T-cell (primary cell): ENCODE measurements at places on chromosomes 6 and 20.

- no peak for DNase-seq
Observed at GRCh38 chr6:146578054-146578453, 20.7 kb upstream of the ADGB start.

DNA sequence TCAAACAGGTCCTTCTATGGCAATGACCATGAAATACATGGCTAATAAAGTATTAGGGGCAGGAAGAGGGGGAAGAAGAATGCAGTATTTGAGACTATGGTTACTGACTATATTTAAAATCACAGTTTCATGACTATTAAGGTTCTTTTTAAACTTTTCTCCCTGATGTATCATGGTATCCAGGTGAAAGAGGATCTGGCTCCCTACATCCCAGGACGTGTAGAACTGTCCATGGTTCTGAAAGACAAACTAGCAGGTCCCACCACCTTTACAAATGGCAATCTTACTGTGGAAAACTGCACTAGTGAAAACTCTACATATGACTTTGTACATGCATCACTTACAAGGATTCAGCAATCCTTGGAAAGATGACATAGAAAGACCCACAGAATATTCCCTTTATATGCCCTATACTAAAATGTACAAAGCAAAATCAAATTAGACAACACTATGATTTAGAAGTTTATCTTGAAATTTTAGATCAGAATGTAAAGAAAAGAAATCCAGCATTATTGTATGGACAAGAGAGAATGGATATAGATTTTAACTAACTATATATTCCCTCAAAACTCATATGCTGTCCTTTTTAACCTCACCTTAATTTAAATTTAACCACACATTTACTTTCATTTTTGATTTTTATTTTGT is 33.5 kb downstream of the RPP21 start:
- no peak for DNase-seq

GRCh38 chr6:1181939-1182605 is 129.8 kb upstream of the FOXQ1 start:
- no peak for DNase-seq

DNA sequence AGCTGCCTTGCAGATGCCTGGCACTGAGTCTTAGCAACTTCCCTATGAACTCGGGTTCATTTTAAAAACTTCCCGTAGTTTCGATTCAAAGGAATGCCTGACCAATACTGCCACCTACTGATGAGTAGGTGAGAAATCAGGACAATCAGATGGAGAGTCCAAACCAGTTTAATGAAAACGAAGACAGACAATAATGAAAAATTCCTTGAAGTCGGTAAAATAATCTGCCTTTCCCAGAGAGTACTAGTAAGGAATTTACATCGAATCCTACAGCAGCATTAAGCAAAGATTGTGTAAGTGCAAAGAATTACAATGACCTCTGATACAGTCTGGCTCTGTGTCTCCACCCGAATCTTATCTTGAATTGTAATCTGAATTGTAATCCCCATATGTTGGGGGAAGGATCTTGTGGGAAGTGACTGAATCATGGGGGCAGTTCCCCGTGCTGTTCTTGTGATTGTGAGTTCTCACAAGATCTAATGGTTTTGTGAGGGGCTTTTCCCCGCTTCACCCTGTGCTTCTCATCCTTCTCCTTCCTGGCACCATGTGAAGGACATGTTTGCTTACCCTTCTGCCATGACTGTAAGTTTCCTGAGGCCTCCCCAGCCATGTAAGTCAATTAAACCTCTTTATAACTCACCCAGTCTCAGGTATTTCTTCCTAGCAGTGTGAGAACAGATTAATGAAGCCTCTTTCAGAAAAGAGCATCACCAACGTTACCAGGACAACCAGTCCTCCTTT is 134.4 kb downstream of the ARHGAP18 start:
- DNase-seq = no peak

DNA sequence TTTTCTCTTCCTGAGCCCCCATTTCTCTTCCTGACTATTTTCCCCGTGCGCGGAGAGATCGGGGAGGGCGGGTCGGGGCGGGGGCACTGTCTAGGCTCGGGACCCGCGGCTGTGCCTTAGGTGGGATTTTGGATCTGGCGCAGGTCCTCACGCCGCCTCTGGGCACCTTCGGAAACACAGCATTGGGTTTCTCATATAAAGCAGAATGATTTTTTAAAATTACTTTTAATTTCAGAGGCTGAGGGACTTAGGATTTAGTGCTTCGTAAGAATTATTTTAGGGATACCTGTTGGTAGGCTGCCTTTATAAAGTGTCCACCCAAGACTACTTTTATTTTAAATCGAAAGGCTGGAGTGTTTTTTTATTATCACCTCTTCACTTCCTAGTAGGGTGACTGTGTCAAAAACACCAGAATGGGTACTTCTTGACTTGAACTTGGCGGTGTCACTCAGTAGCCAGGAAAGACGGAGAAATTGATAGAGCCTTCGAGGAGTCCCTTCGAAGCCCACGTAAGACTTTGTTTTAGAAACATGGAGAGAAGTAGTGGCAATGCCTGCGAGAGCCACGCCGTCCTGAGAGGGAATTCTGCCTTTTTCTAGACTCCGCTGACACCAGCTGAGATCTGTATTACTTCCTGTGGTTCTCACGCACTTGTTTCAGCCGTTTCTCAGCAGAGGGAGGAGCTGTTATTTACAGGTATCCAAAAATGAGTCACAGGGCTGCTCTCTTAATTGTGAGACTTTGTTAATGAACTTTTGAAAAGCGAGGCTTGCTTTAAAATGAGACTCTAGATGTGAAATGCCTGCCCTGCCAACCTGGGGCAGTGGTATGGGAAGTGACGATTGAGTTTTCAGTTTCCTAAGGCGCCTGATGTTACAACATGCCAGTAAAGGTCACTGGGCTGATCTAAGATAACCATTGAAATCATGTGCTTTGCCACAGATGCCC is 667 bp downstream of the STX11 start:
- DNase-seq = peak; percentile 67

GRCh38 chr6:13431861-13432465 is 55.4 kb downstream of the GFOD1 start:
- no peak for DNase-seq

GRCh38 chr6:29926413-29927274 is 15.7 kb upstream of the HLA-A start:
- peak; percentile 85 for DNase-seq

- no peak for DNase-seq
Observed at GRCh38 chr6:192313-192664, 100.0 kb upstream of the DUSP22 start.

DNA sequence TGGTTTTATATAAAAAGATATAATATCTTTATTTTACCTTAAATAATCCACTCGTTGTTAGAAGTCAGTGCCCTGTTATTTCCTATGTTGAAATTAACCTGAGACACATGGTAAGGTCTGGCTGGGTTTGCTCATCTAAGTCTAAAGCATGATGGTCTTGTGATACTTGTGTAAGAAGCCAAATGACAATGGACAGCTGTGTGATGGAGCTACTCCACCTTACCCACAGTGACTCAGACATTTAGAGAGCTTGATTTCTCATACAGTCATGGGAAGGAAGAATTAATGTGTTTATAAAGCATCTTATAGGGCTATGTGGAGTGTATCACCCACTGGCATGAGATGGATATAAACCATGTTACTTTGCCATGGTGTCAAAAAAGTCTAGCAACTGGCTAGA is 11.7 kb downstream of the CTCFL start:
- DNase-seq = no peak

- DNase-seq = no peak
Observed at GRCh38 chr6:52299653-52300052, 15.1 kb upstream of the MCM3 start.

DNA sequence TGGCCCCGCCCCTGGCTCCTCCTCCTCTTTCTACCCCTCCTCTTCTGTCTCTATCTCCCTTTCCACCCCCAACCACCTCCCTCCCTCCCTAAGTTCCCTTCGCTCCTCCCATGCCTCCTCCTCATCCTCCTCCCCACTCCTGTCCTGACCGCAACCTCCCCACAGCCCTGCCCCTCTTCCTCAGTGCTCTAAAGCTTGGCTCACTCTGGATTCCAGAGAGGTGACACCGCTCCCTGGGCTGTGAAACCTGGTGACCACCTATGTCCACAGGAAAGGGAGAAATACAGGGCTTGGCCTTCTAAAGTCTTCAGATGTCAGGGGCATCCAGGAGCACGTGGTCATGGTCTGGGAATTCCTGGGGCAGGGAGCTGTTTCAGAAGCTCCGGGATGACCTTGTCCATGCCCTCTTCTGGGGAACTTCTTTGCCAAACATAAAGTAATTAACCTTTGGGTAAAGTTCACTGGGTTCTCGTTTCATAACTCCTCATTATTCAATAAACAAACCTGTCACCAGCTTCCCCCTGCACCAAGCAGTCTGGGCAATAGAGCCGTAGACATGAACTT is 345 bp upstream of the CST5 start:
- no peak for DNase-seq

DNA sequence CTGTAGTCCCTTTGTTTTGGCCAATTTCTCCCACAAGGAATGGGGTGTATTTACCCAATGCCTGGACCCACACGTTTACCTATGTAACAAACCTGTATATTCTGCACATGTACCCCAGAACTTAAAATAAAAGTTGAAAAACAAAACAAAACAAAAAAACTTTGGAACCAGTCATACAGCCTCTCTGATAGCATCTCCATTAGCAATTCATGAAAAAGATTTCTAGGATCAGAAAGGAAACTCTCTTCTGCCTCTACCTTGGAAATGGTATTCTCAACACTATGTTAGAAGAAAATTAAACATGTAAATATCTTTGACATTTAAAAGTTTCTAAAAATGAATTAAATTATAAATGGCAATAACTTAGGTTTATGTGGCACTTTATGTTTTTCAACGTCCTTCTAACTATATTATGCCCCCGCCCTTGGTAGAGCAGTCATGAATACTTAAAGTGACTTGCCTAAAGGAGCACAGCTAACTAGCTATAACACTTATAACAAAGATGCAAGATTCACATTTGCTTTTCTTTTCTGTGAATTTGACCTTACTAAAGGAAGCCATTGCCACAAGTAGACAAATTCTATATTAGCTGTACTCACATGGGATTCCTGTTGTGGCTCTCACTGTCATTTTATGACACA is 147.5 kb upstream of the FKBP1C start:
- no peak for DNase-seq

DNA sequence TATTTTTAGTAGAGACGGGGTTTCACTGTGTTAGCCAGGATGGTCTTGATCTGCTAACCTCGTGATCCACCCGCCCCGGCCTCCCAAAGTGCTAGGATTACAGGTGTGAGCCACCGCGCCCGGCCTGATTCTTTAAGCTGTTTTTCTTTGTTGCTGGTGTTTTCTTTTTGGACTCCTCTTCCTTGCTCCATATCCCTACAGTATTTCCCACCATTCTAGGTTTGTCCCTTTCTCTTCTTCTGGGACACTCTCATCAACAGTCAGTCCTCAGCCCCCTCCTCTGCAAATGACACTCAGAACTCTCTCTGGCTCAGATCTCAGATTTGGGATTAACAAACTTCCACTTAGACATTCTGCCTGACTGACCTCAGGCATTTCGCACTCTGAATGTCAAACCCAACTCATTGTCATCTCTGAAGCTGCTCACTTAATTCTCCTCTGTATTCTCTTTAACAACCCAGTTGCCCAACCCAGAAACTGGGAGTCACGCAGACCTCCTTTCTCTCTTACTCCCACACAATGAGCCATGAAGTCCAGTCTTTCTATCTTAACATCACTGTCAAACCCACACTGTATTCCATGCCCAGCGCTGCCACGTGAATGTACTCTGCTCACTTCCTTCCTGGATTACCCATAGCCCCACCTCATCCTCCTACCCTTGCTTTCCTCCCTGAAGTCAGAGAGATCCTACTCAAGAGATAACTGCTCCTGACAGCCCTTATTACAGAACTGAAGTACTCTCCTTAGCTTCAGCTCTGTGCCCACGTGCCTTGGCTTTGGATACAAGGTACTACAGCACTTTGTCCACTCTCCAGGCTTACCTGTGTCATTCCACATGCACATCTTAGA is 2.6 kb downstream of the MPIG6B start:
- DNase-seq = no peak

DNA sequence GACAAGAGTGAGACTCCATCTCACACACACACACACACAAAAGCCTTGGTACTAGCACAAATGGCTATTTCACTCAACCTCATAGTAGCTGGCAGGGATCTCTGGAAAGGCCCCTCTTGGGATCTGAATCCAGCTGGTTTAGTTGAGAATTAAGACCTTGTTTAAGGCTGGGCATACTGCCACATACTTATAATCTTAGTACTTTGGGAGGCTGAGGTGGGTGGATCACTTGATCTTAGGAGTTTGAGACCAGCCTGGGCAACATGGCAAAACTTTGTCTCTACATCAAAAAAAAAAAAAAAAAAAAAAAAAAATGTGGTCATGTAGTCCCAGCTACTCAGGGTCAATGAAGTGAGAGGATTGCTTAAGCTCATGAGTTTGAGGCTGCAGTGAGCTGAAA is 628.3 kb downstream of the MMUT start:
- no peak for DNase-seq

- no peak for DNase-seq
Observed at GRCh38 chr6:63661769-63662168, 26.2 kb downstream of the PHF3 start.
